Activated naive CD4-positive, alpha-beta T cell (primary cell): ENCODE measurements at places on chromosomes 7 and 10.

DNA sequence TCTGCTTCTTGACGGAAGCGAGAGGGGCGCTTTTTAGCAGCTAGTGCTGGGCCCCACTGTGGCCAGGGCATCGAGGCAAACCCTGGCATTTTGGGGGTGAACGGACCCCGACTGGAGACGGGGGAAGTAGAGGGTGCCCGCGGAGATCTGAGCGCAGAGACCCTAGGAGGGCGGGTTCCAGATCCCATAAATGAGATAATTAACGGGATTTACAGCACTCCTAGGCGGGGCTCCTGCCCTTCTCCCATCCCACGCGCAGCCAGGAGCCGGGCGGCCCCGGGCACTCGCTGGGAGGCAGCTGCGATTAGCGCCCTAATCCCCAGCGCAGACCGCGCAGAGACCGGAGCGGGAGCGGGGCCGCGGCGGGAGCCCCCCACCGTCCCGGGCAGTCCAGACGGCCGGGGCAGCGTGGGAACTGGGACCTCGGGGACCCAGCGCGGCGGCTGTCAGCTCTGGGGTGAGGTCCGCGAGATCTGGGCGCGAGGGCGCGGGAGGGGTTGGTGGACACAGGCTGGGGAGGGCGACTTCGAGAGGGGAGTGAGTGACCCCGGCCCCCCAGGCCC, 735 bp downstream of the JCAD start:
- no peak for DNase-seq

- DNase-seq = no peak
Observed at GRCh38 chr7:75987805-75988567, 6.4 kb downstream of the TMEM120A start.

GRCh38 chr7:140972876-140973829, 41.6 kb downstream of the MRPS33 start:
- DNase-seq = no peak

DNA sequence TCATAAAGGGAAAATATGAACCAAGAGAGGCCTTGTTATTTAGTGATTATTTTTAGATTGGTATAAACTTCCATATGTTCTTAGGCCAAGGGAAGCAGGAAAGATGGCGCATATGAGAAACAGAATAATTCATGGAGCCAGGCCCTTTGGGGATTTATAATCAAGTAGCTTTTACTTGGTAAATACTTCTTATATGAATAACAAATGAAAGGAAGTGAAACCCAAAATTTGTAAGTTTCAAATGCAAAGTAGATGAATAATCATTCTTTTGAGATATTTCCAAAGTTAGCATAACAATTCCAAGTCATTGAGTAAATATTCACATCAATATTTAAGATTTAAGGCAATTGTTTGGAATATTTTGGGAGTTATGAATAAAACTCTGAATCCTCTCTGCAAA, 13.9 kb upstream of the OPTN start:
- no peak for DNase-seq

- peak; percentile 17 for DNase-seq
Observed at GRCh38 chr7:30276203-30276900, 8.0 kb upstream of the ZNRF2 start.

GRCh38 chr7:1257221-1257620, 24.5 kb downstream of the UNCX start:
- DNase-seq = no peak

DNA sequence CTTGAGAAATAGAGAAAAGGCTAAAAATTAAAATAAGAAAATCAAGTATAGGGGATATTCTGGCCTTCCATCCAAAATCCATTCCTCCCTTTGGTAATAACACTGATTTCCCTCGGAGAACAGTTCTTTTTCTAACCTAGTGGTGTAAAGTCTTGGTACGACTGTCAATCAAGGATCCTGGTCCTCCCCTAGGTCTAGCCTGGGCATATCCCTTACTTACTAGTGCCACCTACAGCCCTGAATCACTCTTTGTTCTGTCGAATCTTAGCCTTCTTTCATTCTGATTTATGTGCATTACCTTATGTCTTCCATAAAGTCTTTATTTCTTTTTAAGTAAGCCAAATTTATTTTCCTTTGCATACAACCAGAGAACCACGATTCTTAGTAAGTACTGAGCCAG, 298.7 kb upstream of the LRRTM3 start:
- no peak for DNase-seq

DNA sequence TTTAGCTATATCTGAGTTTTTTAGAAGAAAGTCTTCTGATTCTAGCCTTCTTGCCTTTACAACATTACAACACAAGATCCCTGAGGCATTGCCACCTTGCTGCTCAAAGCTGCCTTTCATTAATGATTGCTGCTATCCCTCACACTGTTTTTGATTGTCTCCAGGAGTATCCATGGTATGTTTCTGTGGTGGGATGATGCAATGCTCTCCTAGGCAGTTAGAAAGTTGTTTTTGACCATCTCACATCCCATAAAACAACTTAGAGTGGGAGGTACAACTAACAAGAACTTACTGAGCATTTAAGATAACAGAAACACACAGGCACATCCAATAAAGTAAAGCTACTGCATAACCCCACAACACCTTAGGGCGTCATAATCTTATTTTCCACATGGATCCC, 1156.0 kb upstream of the LRRTM3 start:
- no peak for DNase-seq

DNA sequence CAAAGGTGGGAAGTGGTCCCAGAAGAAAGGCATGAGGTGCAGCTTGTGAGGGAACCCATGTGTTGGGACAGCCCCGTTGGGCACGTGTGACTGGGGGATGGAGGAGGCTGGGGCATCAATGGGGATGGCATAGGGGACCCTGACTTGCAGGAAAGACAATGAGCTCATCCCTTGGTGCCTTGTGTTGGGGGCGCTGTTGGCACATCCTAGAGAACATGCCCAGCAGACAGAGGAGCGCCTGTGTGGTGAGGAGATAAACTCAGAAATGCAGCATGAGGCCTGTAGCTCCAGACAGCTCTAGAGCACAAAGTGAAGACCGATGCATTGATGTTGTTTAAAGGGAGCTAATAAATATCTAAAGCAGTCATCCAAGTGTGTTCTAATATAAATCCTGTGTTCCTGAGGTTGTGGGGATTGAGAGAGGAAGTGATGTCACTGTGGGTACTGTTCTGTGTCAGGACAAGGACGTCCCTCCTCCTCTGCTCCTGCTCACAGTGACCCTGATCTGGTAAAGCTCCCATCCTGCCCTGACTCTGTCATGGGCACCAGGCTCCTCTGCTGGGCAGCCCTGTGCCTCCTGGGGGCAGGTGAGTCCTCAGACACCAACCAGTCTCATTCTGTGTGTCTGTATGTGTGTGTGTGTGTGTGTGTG, 126.1 kb upstream of the PRSS58 start:
- DNase-seq = no peak

DNA sequence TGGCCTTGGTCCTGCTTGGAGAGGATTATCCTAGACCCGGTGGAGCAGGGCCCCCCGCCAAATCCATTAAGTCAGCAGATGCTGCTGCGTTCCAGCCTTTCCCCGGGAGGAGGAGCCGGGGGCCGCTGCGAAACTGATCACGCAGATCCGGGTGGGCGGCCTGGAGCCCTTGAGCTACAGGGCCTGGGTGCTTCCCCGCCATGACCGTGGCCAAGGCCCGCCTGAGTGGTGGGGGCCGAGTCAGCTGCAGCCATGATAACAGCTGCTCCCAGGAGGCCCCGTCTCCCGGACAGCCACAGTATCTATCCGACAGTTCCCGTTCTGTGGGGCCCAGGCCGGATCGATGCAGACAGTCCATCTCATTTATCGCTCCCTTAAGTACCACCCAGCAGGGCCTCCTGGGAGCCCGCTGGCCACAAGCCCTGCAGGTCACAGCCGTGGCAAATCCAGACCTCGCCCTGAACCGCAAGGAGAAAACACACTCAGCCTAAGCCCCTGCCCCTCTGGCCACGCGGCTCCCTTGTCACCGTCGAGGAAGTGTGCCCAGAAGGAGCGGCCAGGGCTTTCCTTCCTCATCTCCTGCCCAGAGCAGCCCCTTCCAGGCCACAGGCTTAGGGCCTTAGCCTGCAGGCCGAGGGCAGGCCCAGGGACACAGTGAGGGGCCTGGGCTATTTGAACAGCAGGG, 34.4 kb upstream of the SLC29A4 start:
- no peak for DNase-seq

DNA sequence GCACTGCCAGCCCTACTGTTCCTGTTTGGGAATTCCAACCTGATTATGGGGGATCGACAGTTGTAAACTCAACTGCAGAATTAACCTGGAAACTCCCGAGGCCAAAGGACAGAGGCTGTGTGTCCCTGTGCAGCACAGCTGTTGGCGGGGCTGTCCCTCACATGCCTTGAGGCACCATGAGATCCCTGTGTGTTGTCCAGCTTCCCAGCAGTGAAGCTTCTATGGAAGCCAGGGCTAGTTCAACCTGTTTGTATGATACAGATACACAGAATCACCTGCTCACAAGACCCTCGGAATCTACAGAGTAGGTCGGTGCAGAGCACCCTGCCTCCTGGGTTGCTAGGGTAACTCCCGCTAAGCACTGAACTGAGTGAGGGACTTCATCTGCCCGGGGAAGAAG, 61.0 kb upstream of the EFCAB10 start:
- DNase-seq = no peak

DNA sequence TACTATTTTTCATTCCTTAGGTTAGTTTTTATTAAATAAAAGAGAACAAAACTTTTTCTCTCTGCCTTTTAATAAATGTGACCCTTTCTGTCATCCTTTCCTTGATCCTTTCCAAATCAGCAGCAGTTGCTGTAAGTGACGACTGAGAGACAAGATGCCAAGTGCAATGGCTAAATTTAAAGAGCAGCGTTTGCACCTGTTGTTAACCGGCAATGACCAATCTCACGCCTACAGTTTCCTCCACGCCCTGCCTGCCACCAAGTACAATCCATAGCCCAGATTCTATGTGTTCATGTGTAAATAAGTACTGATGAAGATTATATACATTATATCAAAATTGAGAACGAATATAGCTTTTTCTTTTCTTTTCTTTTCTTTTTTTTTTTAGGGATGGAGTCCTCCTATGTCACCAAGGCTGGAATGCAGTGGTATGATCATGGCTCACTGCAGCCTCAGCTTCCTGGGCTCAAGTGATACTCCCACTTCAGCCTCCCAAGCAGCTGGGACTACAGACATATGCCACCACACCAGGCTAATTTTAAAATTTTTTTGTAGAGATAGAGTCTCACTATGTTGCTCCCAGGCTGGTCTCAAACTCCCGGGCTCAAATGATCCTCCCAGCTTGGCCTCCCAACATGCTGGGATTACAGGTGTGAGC, 6.5 kb upstream of the MCU start:
- no peak for DNase-seq

- no peak for DNase-seq
Observed at GRCh38 chr10:7188456-7189050, 222.3 kb downstream of the SFMBT2 start.

GRCh38 chr7:32316839-32317238, 173.3 kb downstream of the LSM5 start:
- DNase-seq = no peak

DNA sequence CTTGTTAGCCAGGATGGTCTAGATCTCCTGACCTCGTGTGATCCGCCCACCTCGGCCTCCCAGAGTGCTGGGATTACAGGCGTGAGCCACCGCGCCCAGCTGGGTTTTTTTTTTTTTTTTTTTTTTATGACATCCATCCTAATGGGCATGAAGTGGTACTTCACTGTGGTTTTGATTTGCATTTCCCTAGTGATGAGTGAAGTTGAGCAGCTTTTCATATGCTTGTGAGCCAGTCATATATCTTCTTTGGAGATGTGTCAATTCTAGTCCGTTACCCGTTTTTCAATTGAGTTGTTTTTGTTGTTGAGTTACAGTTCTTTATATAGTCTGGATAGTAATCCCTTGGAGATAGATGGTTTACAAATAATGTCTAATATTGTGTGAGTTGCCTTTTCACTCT, 127.7 kb downstream of the SMURF1 start:
- DNase-seq = no peak

DNA sequence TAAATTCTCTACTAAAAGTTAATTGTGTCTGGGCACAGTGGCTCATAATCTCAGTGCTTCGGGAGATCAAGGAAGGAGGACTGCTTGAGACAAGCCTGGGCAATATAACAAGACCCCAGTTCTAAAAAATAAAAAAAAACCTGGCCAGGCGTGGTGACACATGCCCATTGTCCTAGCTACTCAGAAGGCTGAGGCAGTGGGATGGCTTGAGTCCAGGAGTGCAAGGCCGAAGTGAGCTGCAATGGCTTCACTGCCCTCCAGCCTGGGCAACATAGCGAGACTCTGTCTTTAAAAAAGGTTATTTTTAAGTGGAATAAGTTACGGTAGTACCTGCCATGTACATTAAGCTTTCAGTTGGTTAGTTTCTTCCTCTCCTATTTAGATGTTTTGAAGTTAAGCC, 28.9 kb downstream of the CDK14 start:
- no peak for DNase-seq

- DNase-seq = no peak
Observed at GRCh38 chr10:26215935-26216584, 514 bp upstream of the GAD2 start.

DNA sequence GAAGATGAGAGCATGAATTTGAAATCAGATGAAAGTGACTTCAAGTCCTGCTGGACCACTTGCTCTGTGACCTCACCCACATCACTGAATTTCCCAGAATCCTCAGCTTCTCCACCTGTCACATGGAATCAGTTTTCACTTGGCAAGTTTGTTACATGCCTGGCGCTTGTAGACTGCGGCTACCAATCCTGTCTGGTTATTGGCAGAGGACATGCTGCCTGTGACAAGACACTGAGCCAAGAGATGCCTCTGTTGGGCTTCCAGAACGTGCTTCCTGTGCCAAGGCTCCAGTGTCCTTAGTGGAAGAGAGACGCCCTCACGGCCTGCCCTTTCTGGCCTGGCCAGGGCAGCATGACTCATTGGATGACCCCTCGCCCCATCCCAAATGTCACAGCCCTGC, 4.4 kb upstream of the MYL10 start:
- no peak for DNase-seq

DNA sequence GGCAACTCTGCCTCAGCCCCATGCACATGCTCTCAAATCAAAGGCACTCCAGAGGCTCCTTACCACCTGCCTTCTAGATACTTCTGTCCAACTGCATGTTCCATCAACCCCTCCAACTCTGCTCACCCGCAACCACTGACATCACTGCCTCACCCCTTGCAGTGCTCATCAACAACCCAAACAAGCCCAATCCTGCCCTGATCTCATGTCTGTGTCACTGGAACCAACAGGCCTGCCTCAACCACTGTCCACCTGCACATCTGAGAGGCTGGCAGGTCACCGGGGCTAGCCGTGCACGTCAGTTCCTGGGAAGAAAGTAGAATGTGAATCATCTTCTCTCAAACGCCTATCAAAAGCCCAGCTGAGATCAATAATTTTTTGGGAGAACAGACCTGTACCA, 33.3 kb downstream of the CTBP2 start:
- DNase-seq = no peak

DNA sequence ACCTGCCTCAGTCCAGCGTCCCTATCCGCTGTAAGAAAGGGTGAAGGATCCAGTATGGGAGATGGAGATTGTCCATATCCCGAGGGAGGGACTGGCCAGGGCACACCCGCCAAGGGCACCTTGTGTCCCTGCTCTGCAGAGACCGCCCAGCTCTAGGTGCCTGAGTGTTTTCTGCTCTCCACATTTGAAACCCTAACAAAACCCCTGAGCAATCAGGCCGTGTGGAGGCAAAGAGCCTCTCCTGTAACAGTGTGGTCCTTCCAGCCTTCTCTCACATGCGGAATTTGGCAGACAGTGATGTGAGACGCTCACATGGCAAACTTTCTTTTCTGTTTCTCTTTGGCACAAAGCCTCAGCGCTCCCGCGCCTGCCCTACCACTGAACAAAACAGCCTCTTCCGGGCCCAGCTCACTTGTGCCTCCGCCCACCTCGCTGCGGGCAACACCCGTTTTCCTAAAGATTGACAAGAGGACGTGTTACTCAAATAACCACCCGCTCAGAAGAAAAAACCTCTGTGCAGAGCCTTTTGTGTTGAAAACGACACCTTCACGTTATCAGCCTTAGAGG, 514.8 kb downstream of the DNAJB6 start:
- DNase-seq = peak; percentile 72
